ENCODE measurements at places on chromosomes 4 and X. TPM values are rescaled to one million over a fixed set of nuclear protein-coding genes. Genes with fewer than 3 reads are reported as not detected.

DNA sequence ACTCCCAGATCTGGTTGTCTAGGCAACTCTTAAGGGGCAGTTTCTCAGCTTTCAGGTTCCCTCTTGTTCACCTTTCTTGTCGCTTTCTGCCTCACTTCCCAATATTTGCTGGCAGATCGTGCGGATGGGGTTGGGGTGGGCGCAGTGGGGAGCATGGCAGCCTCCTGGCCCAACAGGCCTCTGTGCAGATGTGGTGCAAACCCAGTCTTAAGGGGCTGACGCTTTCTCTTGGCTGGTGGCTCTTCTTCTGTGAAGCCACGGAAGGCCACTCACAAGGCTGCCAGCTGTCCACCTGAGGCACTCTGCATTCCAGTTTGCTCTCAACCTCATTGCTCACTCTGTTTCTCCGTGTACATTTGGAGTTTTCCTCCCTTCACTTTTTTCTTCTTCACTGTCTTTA, 61.7 kb downstream of the NBDY start:
- H3K27ac ChIP-seq, result no peak overlapping the region
- no peak overlapping the region for H3K4me3 ChIP-seq
- no peaks in the 10 kb centered on the region for H3K27me3 ChIP-seq
- H3K36me3 ChIP-seq, result no peaks in the 10 kb centered on the region
- no peaks in the 10 kb centered on the region for H3K4me1 ChIP-seq
- no peak for DNase-seq

- no peaks in the 10 kb centered on the region for H3K4me1 ChIP-seq
- no peak for DNase-seq
- H3K36me3 ChIP-seq, result no peaks in the 10 kb centered on the region
- no peak overlapping the region for H3K4me3 ChIP-seq
- no peaks in the 10 kb centered on the region for H3K27me3 ChIP-seq
Observed at GRCh38 chr4:122010610-122011009, 58.8 kb upstream of the TRPC3 start.

GRCh38 chr4:57550198-57550597, 440.0 kb upstream of the IGFBP7 start:
- H3K36me3 ChIP-seq, result no peaks in the 10 kb centered on the region
- no peak overlapping the region for H3K27ac ChIP-seq
- no peaks in the 10 kb centered on the region for H3K4me1 ChIP-seq
- DNase-seq, result no peak
- H3K27me3 ChIP-seq, result no peaks in the 10 kb centered on the region

DNA sequence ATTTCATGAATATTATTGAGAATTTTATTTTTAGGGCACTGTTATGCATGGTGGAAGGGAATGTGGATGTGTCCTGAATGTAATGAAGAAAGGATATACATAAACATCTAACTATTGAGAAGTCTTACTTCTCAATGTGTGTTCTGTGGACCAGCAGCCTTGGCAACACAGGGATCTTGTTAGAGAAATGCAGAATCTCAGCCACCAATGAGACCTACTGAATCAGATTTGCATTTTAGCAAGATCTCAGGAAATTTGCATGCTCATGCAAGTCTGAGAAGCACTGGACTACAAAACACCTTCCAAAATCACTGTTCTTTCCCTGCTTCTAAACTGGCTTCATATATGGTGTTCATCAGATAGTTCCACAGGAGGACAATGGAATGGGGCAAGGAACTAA, 139.7 kb upstream of the WDFY3 start:
- no peaks in the 10 kb centered on the region for H3K4me1 ChIP-seq
- no peaks in the 10 kb centered on the region for H3K27me3 ChIP-seq
- H3K4me3 ChIP-seq, result no peak overlapping the region
- DNase-seq, result no peak

DNA sequence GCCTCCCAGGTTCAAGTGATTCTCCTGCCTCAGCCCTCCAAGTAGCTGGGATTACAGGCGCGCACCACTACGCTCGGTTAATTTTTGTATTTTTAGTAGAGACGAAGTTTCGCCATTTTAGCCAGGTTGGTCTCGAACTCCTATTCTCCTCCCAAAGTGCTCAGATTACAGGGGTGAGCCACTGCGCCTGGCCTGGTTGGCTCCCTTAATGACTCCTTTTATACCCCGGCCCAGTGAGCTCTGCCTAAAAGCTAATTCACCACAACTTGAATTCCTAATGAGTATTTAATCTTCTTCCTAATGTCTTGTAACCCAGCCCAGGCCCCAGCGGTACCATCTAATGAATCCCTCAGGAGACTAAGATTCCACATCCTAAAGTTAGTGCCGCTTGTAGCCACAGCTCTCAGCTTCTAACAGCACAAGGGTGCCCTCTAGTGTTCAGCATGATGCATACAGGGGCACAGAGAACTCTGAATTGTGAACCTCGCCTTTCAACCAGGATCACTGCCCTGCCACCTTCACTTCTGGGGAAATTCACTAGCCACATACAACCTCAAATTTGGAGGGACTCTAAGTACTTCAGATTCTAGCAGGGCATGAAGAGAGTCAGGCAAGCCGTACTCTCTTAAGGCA, 89.5 kb downstream of the OR13H1 start:
- no peaks in the 10 kb centered on the region for H3K36me3 ChIP-seq
- no peaks in the 10 kb centered on the region for H3K4me1 ChIP-seq
- DNase-seq, result peak; percentile 18
- H3K27me3 ChIP-seq, result peaks cover 66% of the 10 kb centered on the region
- H3K27ac ChIP-seq, result no peak overlapping the region

GRCh38 chr4:48668254-48669017, 111.6 kb downstream of the FRYL start:
- H3K36me3 ChIP-seq, result no peaks in the 10 kb centered on the region
- H3K4me3 ChIP-seq, result no peak overlapping the region
- no peaks in the 10 kb centered on the region for H3K27me3 ChIP-seq
- no peaks in the 10 kb centered on the region for H3K4me1 ChIP-seq

DNA sequence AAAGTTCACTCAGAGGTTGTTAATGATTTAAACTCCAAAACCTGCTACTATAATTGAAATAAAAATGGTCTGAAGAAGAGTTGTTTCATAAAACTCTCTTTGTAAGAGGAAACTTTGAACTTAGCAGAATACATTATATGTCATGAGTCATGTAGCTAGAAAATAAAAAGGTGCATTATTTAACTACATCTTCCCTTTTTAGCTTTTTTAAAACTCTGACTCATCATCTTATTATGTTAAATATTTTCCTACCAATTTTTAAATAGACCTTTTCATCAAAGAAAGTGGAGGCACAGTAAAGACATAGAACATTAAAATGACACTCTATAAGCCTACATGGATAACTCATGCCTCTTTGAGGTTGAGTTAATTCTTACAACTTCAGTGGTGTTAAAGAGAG, 1.2 kb upstream of the ZNF827 start:
- no peak overlapping the region for H3K27ac ChIP-seq
- no peak for DNase-seq
- H3K4me3 ChIP-seq, result no peak overlapping the region
- no peaks in the 10 kb centered on the region for H3K36me3 ChIP-seq
- H3K4me1 ChIP-seq, result no peaks in the 10 kb centered on the region

DNA sequence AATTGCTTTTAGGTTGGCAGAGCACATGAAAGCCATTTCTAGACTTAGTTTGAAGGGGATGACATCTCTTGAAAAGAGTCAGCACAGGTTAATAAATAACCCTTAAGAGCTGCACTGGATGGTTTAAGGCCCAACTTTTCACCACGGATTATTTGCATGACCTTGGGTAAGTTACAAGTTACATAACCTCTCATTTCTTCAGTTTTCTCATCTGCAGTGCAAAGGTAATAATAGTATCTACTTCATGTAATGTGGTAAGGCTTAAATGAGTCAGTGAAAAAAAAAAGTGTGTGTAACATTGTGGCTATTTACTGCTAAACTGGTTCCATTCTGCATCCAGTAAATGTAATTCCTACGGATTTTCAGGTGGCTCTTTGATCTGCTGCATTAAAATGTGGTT, 715.8 kb downstream of the CCSER1 start:
- H3K27me3 ChIP-seq, result no peaks in the 10 kb centered on the region
- H3K4me1 ChIP-seq, result no peaks in the 10 kb centered on the region
- no peak for DNase-seq
- no peaks in the 10 kb centered on the region for H3K36me3 ChIP-seq

Gene MTHFD2L
- total RNA-seq, result 48.1 TPM

Gene GLRA2
- total RNA-seq, result not detected

Gene SPANXA1
- total RNA-seq, result not detected

Gene TRPC3
- 0.98 TPM for total RNA-seq

Gene SPON2
- total RNA-seq, result 59.4 TPM

Gene NEUROG2
- not detected for total RNA-seq
